ENCODE measurements at places on chromosomes 5 and 9. TPM values are rescaled to one million over a fixed set of nuclear protein-coding genes. Genes with fewer than 3 reads are reported as not detected.

Gene CTSV
- 11.2 TPM for total RNA-seq

Gene SNX18
- 23.9 TPM for total RNA-seq

Gene STK32A
- 0.07 TPM for total RNA-seq

Gene TMC1
- total RNA-seq, result not detected

Gene OBP2B
- not detected for total RNA-seq

Gene EQTN
- not detected for total RNA-seq

Gene SLC45A2
- total RNA-seq, result not detected

Gene LNPEP
- 22.8 TPM for total RNA-seq

Gene SNAPC4
- 3.0 TPM for total RNA-seq

Gene APBA1
- 0.69 TPM for total RNA-seq

Gene GNPDA1
- total RNA-seq, result 151 TPM
